ENCODE measurements at places on chromosomes 2 and 18.

DNA sequence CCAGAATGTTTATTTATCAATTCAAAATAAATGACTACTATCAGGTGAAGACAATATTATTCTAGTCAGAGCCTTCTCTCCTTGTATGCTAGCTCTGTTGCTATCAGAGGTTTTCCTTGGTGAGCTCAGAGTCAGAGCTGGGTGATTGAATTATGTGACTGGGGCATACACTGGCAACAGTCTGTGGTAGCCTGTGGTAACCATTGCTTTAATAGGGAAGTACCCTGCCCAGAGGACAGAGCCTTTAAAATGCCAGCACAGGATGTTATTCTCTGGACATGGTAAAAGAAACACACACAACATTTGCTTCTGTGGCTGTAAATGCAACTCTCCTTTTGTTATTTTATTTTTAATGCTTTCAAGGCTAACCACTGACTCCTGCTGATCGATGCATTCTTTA, 124.7 kb downstream of the PPP1R1C start:
- H3K27me3 ChIP-seq = no peaks in the 10 kb centered on the region
- DNase-seq = no peak
- no peak overlapping the region for H3K27ac ChIP-seq
- no peaks in the 10 kb centered on the region for H3K4me1 ChIP-seq

GRCh38 chr2:64036034-64036705, 16.9 kb upstream of the VPS54 start:
- DNase-seq = no peak
- H3K36me3 ChIP-seq = no peaks in the 10 kb centered on the region
- no peaks in the 10 kb centered on the region for H3K4me1 ChIP-seq
- H3K27me3 ChIP-seq = no peaks in the 10 kb centered on the region
- H3K4me3 ChIP-seq = no peak overlapping the region

- H3K27ac ChIP-seq = no peak overlapping the region
- no peaks in the 10 kb centered on the region for H3K4me1 ChIP-seq
- no peaks in the 10 kb centered on the region for H3K36me3 ChIP-seq
- H3K27me3 ChIP-seq = no peaks in the 10 kb centered on the region
- peak; percentile 42 for DNase-seq
- H3K4me3 ChIP-seq = no peak overlapping the region
Observed at GRCh38 chr2:30690126-30690561, 117.1 kb downstream of the CAPN13 start.

- no peaks in the 10 kb centered on the region for H3K36me3 ChIP-seq
- H3K27me3 ChIP-seq = no peaks in the 10 kb centered on the region
- DNase-seq = no peak
Observed at GRCh38 chr18:45780568-45780967, 44.9 kb upstream of the SIGLEC15 start.

DNA sequence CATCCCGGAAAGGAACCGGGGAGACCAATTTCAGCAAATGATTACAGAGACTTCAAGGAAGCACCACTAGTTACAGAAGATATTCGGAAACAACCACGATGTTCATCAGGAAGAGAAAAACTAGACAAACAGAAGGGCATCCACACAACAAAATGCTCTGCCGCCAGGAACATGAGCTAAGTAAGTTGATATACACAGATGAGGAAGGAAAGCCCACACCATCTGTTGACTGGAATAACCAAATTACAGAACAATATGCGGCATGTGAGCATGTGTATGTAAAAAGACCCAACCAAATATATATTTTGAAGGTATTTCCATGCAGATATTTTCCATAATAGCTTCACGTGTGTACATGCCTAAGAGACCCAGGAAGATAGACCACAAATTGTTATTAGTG, 47.0 kb downstream of the ACKR3 start:
- no peak overlapping the region for H3K27ac ChIP-seq
- H3K4me1 ChIP-seq = no peaks in the 10 kb centered on the region
- no peak for DNase-seq
- no peaks in the 10 kb centered on the region for H3K36me3 ChIP-seq

- no peaks in the 10 kb centered on the region for H3K27me3 ChIP-seq
- no peaks in the 10 kb centered on the region for H3K36me3 ChIP-seq
- no peak overlapping the region for H3K27ac ChIP-seq
- no peak for DNase-seq
- no peaks in the 10 kb centered on the region for H3K4me1 ChIP-seq
- no peak overlapping the region for H3K4me3 ChIP-seq
Observed at GRCh38 chr18:28602391-28602790, 425.5 kb upstream of the CDH2 start.

DNA sequence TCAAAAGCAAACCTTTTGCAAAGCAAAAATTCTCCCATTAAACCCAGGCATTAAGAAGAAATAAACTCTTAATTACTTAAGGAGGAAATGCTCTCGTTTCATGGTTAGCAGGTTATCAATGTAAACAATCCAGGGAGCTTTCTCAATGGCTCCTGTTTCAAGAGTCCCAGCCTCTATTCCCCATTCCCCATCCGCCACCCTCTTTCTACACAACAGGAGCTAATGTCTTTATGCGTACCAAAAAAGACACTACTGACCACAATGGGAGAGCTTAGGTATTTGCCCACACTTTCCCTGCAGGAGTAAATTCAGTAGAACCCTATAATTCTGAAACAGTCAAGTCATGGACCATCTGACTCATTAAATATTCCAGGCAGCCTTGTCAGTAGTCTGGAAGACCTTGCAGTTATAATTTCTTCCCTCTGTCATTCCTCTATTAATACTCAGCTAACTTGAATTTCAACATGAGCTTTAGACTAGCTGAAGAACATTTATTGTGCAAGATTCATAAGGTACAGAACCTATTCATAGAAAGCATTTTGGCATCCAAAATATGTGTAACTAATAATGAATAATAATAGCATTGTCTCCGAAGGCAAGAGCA, 48.6 kb downstream of the SLC8A1 start:
- no peak overlapping the region for H3K4me3 ChIP-seq
- H3K4me1 ChIP-seq = no peaks in the 10 kb centered on the region

GRCh38 chr2:160482673-160483072, 10.9 kb downstream of the RBMS1 start:
- H3K4me1 ChIP-seq = peaks cover 53% of the 10 kb centered on the region
- no peak for DNase-seq
- no peaks in the 10 kb centered on the region for H3K27me3 ChIP-seq
- H3K36me3 ChIP-seq = no peaks in the 10 kb centered on the region
- peak overlapping the region; percentile 4 for H3K27ac ChIP-seq
- H3K4me3 ChIP-seq = no peak overlapping the region

DNA sequence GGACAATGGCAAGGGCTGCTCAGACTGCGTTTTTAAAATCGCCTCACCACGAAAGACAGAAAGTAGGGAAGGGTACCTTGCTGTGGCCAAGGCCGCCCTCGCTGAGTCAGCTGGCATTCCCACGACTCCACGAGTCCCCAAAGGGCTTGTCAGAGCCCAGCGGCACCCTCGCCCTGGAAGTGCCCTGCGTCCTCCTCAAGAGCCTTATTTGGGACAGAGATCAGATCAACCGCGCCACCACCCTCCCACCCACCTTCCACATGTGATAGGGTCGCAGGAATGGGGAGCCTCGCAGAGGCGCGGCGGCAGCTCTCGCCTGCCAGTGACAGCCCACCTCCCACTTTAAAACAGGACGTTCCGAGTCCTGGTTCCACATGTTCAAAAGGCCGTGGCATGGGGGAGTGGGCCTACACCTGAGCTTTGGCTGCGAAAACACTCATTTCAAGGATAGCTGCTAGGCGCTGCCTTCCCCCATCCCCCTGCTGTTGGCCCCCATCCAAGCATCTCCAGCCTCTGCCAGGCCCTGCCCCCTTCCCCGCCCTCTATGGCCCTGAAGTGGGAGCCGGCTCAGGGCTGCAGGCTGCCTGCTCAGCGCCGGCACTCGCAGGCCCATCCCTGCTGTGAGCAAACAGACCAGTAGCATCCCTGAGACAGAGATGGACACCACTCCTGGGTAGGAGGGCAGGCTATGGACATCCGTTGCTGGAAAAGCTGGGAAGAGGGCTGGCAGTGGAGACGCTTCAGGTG, 38.1 kb upstream of the ARHGEF4 start:
- H3K27me3 ChIP-seq = no peaks in the 10 kb centered on the region
- peak overlapping the region; percentile 77 for H3K4me3 ChIP-seq
- H3K36me3 ChIP-seq = no peaks in the 10 kb centered on the region
- peak overlapping the region; percentile 91 for H3K27ac ChIP-seq

DNA sequence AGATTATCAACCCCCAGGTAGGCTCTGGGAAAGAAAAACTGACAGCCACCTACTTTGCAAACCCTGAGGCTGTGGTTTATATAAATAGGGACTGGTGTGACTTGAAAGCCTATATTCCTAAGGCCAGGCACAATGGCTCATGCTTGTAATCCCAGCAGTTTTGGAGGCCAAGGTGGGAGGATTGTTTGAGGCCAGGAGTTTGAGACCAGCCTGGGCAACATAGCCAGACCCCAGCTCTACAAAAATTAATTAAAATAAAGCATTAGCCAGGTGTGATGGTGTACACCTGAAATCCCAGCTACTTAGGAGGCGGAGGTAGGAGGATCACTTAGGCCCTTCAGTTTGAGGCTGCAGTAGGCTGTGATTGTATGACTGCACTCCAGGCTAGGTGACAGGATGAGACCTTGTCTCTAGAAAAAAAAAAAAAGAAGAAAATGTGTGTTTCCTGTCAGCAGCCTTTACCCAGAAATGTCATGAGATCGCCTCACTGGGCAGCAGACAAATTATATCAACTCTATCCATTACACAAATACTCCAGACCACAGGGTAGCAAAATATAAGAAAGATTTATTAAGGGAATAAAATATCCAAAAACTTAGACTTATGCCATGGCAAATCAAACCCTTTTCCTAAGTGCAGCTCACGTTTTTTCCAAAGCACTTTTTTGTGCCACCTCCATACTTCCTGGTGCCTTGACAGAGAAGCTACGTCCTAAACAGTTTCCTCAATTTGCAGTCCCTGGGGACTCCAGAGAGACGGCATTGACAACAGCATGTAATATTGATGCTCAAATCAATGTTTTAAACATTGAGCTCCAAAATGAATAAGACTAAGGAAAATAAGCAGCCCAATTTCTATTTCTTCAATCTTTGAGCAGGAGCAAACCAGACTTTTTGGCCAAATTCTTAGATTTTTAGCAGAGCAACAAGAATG, 190.8 kb upstream of the NDUFV2 start:
- no peak overlapping the region for H3K4me3 ChIP-seq
- H3K4me1 ChIP-seq = no peaks in the 10 kb centered on the region
- no peak overlapping the region for H3K27ac ChIP-seq
- DNase-seq = no peak
- H3K27me3 ChIP-seq = no peaks in the 10 kb centered on the region

DNA sequence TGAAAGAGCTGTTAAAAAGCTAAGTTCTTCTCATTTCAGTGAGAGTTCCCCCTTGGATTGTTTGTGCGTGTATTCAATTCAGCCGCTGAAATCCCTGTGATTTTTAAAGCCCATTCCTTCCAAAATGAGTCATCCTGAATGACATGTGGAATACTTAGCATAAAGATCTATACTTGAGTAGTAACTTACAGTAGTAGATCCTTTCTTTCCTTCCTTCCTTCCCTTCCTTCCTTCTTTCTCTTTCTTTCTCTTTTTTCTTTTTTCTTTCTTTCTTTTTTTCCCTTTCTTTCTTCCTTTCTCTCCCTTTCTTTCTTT, 18.2 kb upstream of the SOX11 start:
- H3K27me3 ChIP-seq = no peaks in the 10 kb centered on the region
- DNase-seq = no peak
- no peak overlapping the region for H3K27ac ChIP-seq
- no peaks in the 10 kb centered on the region for H3K4me1 ChIP-seq
- no peak overlapping the region for H3K4me3 ChIP-seq

GRCh38 chr2:140650825-140651224, 1480.0 kb downstream of the LRP1B start:
- H3K4me3 ChIP-seq = no peak overlapping the region
- H3K27ac ChIP-seq = no peak overlapping the region
- H3K4me1 ChIP-seq = no peaks in the 10 kb centered on the region
- no peaks in the 10 kb centered on the region for H3K36me3 ChIP-seq
- no peaks in the 10 kb centered on the region for H3K27me3 ChIP-seq

- no peak overlapping the region for H3K4me3 ChIP-seq
- no peak overlapping the region for H3K27ac ChIP-seq
- no peak for DNase-seq
- no peaks in the 10 kb centered on the region for H3K27me3 ChIP-seq
- no peaks in the 10 kb centered on the region for H3K36me3 ChIP-seq
Observed at GRCh38 chr18:63186520-63187222, 132.9 kb downstream of the BCL2 start.

DNA sequence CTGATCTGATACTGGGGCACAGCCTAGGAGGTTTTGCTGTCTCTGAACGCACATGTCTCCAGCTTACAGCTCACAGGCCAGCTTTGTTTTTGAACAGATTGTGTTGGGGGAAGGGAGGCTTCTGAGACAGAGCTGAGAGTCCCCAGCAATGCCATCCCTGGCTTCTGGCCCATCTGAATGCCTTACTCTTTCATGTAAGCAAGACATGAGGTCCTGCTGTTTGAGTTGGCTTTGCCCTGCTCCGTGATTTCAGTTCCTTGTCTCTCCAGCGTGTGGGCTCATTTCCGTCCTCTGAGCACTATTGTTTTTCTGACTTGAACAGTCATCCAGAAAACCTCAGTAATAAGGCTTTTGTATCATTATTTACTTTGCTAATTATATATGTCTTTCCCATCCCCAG, 194.9 kb upstream of the TNP1 start:
- no peaks in the 10 kb centered on the region for H3K36me3 ChIP-seq
- H3K4me1 ChIP-seq = no peaks in the 10 kb centered on the region
- no peaks in the 10 kb centered on the region for H3K27me3 ChIP-seq
- no peak for DNase-seq
- no peak overlapping the region for H3K4me3 ChIP-seq

DNA sequence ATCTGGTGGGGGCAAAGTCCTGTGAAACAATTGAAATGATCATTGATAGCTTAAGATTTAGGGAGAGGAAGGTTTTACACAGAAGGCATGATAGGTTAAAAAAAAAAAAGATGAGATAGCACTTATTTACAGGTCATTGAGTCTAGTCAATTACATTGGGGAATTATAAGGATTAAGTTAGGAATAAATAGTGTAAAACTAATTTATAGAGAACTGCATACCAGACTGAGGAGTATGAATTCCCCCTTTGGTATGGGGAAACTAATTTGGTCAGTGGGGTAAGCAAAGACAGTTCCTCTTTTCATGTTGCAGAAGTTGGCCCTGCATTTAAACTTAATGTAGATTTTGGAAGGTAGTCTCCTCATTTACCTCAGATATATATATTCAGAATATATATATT, 10.8 kb downstream of the GLS start:
- no peaks in the 10 kb centered on the region for H3K27me3 ChIP-seq
- no peak overlapping the region for H3K4me3 ChIP-seq
- H3K36me3 ChIP-seq = peaks cover 11% of the 10 kb centered on the region
- H3K27ac ChIP-seq = peak overlapping the region; percentile 9

GRCh38 chr2:239315308-239315707, 85.5 kb downstream of the HDAC4 start:
- no peak overlapping the region for H3K27ac ChIP-seq
- no peaks in the 10 kb centered on the region for H3K36me3 ChIP-seq
- H3K4me1 ChIP-seq = no peaks in the 10 kb centered on the region
- no peak for DNase-seq
- H3K4me3 ChIP-seq = no peak overlapping the region

GRCh38 chr2:11329776-11330175, 14.7 kb downstream of the ROCK2 start:
- peak overlapping the region; percentile 1 for H3K27ac ChIP-seq
- H3K36me3 ChIP-seq = no peaks in the 10 kb centered on the region
- DNase-seq = no peak
- H3K4me1 ChIP-seq = no peaks in the 10 kb centered on the region

GRCh38 chr2:68426446-68426845, 40.6 kb downstream of the FBXO48 start:
- no peaks in the 10 kb centered on the region for H3K36me3 ChIP-seq
- H3K27me3 ChIP-seq = no peaks in the 10 kb centered on the region
- H3K4me3 ChIP-seq = no peak overlapping the region
- H3K27ac ChIP-seq = no peak overlapping the region
